Kidney tubule cell (primary cell): ENCODE measurements at places on chromosomes 1 and 21.

GRCh38 chr1:166785987-166786386 is 53.3 kb upstream of the POGK start:
- DNase-seq = no peak

DNA sequence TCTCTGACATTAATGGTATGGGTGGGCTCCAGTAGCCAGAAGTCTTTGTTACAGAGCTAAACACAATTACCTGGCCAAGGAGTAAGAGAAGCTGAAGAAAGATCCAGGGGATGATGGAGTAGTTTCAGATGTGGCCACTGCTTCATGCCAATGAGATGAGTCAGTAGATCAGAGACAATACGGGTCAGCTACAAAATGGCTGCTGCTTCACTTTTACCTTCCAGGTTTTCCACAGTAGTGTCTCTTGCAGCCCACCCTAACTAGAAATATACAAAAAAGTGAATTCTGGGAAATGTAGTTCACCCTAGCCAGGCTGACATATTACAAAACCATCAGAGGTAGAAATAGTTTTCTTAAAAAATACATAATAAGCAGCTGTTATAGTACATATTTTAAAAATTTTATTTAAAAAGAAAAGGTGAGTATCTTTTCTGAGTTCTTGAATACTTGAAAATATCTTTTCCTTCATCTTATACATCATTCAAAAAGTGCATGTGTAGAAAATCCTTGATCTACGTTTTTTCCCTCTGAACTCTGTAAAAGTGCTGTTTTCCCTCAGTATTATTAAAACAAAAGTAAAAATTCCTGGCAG is 36.1 kb downstream of the LRIF1 start:
- DNase-seq = peak; percentile 63

GRCh38 chr1:27561124-27561899 is 42.6 kb downstream of the AHDC1 start:
- DNase-seq = no peak

- DNase-seq = no peak
Observed at GRCh38 chr1:190328361-190328760, 149.3 kb downstream of the BRINP3 start.

GRCh38 chr1:64302971-64303370 is 99.5 kb downstream of the UBE2U start:
- no peak for DNase-seq

DNA sequence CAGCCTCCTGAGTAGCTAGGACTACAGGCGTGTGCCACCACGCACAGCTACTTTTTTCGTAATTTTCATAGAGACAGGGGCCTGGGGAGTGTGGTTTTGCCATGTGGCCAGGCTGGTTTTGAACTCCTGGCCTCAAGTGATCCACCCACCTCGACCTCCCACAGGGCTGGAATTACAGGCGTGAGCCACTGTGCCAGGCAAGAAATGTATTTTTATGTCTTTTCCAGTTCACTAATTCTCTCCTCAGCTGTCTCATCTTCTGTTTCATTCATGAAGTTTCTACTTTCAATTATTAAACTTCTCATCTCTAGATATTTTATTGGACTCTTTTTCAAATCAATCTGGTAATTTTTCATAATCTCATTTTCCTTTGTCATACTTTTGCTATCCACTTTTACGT is 72.1 kb upstream of the DISP3 start:
- no peak for DNase-seq

DNA sequence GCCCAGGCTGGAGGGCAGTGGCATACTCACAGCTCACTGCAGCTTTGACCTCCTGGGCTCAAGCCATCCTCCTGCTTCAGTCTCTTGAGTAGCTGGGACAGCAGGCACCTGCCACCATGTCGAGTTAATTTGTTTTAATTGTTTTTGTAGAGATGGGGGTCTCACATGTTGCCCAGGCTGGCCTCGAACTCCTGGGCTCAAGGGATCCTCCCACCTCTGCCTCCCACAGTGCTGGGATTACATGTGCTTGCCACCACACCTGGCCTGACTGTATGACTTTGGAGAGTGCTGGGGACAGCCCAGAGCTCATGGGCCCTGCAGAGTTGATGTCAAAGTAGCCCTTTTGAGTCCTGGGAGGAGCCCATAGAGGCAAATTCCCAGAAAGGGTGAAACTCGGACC is 1.8 kb downstream of the OBSCN start:
- DNase-seq = no peak

GRCh38 chr1:31505911-31506497 is 70.3 kb upstream of the TINAGL1 start:
- no peak for DNase-seq

GRCh38 chr1:211623515-211623914 is 44.6 kb upstream of the SLC30A1 start:
- DNase-seq = no peak

DNA sequence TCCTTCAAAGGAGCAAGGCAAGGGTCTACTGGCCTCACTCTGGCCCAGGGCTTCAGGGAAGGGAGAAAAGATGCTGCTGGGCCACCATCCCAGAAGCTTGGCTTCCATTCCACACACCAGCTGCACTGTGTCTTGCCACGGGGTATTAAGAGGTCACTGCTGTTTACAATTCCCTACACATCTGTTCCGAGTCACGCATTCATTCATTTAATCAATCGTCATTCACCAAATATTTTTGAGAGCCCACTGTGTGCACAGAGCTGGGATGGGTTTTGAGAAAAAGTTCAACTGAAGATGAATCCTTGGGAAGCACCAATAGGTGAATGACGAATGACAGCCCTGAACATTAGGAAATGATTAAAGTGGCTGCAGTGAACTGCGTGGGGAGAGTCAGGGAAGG is 101.7 kb downstream of the NAV1 start:
- DNase-seq = no peak

DNA sequence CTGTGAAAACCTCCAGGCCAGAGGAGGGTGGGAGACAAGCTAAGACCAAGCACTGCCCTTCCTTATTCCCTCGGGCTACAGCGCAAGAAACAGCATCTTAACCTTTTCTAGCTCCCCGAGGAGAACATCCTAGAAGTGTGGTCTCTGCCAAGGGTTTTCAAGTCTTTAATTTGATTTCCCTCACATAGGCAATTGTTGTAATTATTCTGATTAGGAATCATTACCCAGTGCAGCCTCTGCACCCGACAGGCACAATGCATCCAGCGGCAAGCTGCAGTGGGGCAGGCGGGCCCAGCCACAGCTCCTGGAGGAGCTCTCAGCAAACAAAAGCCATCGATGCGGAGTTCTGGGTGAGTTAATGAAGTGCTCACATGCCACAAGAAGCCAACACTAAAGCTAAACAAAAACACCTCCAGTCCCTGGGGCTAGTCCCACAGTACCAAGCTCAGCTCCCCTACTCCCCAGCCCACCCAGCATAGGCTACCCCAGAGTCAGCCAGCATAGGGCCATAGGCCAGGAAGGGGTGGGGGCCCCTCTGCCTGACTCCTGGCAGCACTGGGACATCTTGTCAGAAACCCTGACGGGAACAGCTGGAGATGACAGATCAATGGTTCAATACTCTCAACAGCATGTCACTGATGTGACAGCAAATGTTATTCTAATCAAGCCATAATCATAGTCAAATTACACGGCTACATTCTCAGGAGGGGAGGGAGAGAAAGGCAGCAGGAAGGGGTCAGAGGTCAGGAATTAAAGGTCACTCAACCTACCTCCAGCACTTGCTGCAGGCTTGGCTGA is 42.5 kb downstream of the ERI3 start:
- no peak for DNase-seq

DNA sequence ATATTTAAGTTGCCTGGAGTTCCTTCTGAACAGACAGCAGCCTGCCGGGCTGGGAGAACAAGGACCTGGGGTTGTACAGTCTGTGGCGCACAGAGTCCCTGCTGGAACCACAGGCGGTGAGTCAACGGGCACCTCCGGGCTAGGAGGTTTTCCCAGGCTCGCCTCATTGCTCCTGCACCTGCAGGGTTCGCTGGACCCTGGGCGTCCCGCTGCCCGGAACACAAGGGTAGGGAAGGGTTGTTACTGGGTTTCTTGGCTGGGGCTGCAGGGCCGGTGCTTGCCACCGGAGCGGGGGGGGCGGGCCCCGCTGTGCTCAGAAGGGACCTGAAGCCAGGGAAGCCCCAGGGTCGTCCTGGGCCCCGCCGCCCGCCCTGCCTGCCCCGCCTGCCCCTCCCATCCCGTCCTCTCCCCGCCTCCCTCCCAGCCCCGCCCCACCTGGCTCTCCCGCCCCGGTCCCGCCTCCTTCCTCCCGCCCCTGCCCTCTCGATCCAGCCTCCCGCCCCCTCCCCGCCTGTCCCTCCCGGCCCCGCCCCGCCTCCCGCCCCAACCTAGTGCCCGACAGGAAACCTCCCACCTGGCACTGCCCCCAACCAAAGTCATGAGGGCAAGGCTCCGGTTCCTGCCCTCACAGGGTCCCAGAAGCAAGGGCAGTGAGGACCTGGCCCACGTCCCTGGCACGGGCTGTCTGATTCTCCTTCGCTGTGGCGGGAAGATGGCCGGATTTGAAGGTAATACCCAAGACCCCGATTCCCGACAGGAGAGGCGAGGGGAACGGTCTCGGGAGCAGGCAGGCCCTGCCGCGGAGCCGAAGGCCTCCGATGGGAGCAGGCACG is 6.8 kb downstream of the JMJD4 start:
- DNase-seq = peak; percentile 91

DNA sequence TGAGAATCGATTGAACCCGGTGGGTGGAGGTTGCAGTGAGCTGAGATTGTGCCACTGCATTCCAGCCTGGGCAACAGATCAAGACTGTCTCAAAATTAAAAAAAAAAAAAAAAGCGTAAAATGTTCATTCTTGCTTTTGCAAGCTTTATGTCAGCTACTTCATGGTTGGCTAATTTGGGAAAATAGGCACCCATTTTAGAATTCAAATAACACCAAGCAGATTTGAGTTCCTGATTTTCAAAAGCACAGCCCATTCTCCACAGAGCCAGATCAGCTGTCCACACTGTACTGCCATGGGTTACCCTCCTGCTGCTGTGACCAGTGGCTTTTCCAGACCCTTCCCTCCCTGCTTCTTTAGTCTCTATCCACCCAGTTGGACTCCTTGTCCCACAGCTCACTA is 4.4 kb downstream of the THEM5 start:
- no peak for DNase-seq

DNA sequence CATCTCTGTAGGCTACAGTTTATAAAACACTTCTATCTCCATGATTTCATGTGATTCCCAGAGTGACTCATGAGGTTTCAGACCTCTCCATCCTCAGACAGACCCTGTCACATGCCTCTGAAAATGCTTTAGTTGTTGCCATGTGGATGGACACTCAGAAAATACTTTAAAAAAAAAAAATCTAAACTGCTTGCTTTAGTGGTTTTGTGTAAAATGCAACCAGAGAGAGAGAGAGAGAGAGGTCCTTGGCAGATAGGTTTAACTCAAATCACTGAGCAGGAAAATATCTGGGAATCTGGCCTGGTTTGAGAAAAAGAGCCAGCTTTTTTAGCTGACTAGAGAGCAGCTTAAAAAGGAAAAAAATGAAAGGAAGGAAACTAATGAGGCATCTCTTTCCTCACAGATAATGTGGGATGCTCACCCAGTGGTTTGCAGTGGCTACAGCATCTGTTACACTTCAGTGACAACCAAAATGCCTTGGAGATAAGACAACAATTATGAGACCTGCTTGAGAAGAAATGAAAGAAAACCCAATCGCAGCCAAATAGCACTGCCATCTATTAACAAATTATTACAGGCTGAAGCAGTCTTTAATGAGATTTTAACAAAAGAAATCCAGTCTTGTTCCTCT is 54.6 kb upstream of the SYT14 start:
- DNase-seq = peak; percentile 92

DNA sequence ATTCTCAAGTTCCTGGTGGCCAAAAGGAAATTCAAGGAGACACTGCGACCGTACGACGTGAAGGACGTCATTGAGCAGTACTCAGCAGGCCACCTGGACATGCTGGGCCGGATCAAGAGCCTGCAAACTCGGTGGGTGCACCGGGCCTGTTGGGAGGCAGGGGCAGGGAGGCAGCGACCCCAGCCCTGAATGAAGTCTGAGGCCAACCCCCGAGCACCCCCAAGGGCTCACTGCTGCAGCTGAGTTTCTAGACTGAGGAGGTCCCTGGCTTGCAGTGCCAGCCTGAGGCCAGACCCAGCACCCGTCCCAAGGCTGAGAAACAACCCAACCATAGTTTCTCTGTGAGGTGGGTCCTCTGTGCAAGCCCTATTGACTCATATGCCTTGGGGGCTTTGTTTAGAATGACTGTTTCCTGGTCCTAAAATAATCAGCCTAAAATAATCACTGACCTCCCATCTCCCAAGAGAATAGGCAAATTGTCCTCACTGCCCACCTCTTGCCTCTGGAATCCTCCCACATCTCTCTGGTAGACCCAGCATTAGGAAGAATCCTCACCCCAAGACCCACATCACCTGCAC is 27.1 kb downstream of the CITED4 start:
- DNase-seq = no peak

DNA sequence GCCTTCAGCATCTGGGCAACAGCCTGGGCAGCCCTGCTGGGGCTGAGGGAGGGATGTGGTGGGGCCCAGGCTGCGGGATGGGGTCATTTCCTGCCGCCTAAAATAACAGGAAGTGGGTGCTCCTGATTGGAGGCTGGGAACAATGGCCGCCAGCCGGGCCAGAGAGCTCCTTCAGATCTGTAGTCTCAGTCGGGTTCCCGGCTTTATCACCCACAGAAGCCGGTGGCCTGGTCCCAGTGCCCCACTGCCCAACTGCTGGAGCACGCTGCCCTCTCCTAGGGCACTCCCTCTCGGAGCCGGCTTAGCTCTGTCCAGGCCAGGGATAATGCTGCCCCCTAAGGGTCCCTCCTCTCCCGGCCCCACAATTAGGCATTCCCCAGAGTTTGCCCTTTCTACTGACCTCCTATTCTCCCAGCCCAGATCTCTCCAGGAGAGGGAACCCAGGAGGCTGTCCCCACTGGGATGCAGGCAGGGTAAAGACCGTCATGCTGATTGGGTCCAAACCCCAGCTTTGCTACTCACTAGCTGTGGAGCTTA is 5.1 kb downstream of the MAP7D1 start:
- DNase-seq = peak; percentile 76

GRCh38 chr1:116733476-116734365 is 20.5 kb upstream of the CD2 start:
- DNase-seq = no peak

DNA sequence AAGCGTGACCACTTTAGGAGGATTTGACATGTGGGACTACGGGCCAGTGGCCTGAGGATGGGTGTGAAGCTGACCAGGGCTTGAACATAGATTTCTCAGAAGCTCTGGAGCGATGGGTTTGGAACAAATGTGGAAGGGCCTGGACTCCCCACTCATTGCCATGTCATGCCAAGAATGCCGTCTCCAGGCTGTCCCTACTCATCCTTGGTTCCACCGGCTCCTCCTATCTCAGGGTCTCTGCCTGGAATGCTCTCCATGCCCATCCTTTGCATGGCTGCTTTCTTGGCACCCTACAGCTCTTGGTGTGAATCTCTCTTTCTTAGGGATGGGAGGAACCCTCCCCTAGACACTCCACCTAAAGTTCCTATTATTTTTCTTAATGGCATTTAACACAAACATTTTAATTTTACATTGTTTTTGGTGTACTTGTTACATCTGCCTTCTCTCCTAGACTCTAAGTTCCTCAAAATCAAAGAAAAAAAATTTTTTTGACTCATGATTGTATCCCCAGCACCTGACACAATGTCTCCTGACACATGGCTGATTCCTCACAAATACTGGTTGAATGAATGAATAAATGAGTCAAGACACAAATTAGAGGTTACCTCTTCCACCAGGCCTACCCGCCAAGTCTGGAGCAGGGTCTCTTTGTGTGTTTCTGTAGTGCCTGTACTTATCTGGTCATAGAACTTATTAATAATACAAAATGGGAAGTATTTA is 114.5 kb downstream of the OMA1 start:
- DNase-seq = peak; percentile 54
